Right renal pelvis (tissue), 4 donors: ENCODE measurements at places on chromosomes 12 and 14. TPM values are rescaled to one million over a fixed set of nuclear protein-coding genes. Genes with fewer than 3 reads are reported as not detected.

PHETA1 gene
- polyA plus RNA-seq: 15.2 TPM

KLRC1 gene
- 1.4 TPM for polyA plus RNA-seq

KCNA5 gene
- 2.1 TPM for polyA plus RNA-seq

LRRK2 gene
- polyA plus RNA-seq: 40.5 TPM

MYH7 gene
- 0.25 TPM for polyA plus RNA-seq

FSCB gene
- polyA plus RNA-seq: not detected

FKBP11 gene
- polyA plus RNA-seq: 15.3 TPM

C14orf180 gene
- polyA plus RNA-seq: 0.20 TPM

PLBD1 gene
- 39.4 TPM for polyA plus RNA-seq

RHOJ gene
- 20.3 TPM for polyA plus RNA-seq

KRT6C gene
- polyA plus RNA-seq: not detected

CACNA1C gene
- polyA plus RNA-seq: 7.9 TPM

SLC6A12 gene
- polyA plus RNA-seq: 14.1 TPM

DHRS2 gene
- polyA plus RNA-seq: 17.4 TPM

AQP6 gene
- 21.2 TPM for polyA plus RNA-seq

ST8SIA1 gene
- polyA plus RNA-seq: 5.8 TPM

CLEC1B gene
- 1.3 TPM for polyA plus RNA-seq

FOXM1 gene
- 29.6 TPM for polyA plus RNA-seq

HOTAIR gene
- 1.6 TPM for polyA plus RNA-seq

CLEC4E gene
- polyA plus RNA-seq: 3.2 TPM

CDKN3 gene
- polyA plus RNA-seq: 29.4 TPM

GALNT6 gene
- 6.9 TPM for polyA plus RNA-seq

KIF26A gene
- polyA plus RNA-seq: 9.6 TPM

CLEC7A gene
- 2.1 TPM for polyA plus RNA-seq

ASCL1 gene
- 0.14 TPM for polyA plus RNA-seq

PLCZ1 gene
- 0.24 TPM for polyA plus RNA-seq

EML5 gene
- polyA plus RNA-seq: 2.9 TPM

AQP2 gene
- polyA plus RNA-seq: 265 TPM

TDG gene
- polyA plus RNA-seq: 58.4 TPM

KRT71 gene
- not detected for polyA plus RNA-seq
